ENCODE measurements at places on chromosomes 13 and 19.

GRCh38 chr13:80235166-80235966 lies 105.6 kb downstream of the SPRY2 start:
- H3K4me3 ChIP-seq = no peak overlapping the region
- H3K4me1 ChIP-seq = no peaks in the 10 kb centered on the region
- no peaks in the 10 kb centered on the region for H3K27me3 ChIP-seq
- ATAC-seq = no peak

DNA sequence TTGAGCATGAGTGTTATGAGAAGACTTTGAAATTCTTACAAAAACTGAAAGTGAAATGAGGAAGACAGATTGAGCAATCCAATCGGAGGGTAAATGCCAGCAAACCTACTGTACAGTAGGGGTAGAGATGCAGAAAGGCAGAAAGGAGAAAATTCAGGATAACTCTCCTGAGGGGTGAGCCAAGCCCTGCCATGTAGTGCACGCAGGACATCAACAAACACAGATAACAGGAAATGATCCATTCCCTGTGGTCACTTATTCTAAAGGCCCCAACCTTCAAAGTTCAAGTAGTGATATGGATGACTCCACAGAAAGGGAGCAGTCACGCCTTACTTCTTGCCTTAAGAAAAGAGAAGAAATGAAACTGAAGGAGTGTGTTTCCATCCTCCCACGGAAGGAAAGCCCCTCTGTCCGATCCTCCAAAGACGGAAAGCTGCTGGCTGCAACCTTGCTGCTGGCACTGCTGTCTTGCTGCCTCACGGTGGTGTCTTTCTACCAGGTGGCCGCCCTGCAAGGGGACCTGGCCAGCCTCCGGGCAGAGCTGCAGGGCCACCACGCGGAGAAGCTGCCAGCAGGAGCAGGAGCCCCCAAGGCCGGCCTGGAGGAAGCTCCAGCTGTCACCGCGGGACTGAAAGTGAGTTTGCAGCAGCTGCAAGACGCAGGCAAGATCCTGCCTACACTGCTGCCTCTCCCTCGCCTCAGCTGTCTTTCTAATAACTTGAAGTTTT lies at the start of gene TNFSF13B:
TSS of gene TNFSF13B (plus strand) at position 118 of the 728 bp plus-strand sequence. CDS start at position 296, 178 bp downstream.
- H3K4me3 ChIP-seq = peak within 1 kb of the TSS; percentile 84
- H3K4me1 ChIP-seq = peaks cover 13% of the 10 kb centered on the region
- H3K27ac ChIP-seq = peak within 1 kb of the TSS; percentile 89
- peak; percentile 81 for ATAC-seq

GRCh38 chr19:1360818-1361461 lies 22.8 kb upstream of the NDUFS7 start:
- no peak overlapping the region for H3K4me3 ChIP-seq
- ATAC-seq = no peak
- peaks cover 13% of the 10 kb centered on the region for H3K4me1 ChIP-seq
- no peak overlapping the region for H3K27ac ChIP-seq
- H3K27me3 ChIP-seq = no peaks in the 10 kb centered on the region

GRCh38 chr19:50722201-50723013 lies 757 bp upstream of the CLEC11A start:
- H3K4me3 ChIP-seq = no peak overlapping the region
- no peak overlapping the region for H3K27ac ChIP-seq
- peaks cover 4% of the 10 kb centered on the region for H3K4me1 ChIP-seq

DNA sequence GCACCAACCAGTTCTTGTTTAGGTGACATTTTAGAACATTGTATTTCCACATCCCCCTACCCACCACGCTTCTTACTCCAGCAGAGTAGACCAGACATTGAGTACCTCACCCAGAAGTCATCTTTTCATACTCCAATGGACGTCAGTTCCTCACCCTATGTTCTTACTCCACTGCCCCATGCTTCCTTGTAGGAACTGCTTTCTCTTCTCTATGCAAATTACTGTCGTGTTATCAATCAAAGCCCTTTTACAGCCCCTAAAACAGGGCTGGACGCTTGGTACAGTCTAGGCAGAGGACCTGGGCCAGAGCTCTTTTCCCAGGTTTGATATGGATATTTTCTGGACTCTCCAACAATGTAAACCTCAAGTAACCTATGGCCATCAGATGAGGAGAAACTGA lies 58.2 kb downstream of the USP12 start:
- H3K4me3 ChIP-seq = no peak overlapping the region
- no peaks in the 10 kb centered on the region for H3K27me3 ChIP-seq
- H3K4me1 ChIP-seq = peaks cover 20% of the 10 kb centered on the region
- ATAC-seq = no peak
- peaks cover 72% of the 10 kb centered on the region for H3K36me3 ChIP-seq
- peak overlapping the region; percentile 3 for H3K27ac ChIP-seq

DNA sequence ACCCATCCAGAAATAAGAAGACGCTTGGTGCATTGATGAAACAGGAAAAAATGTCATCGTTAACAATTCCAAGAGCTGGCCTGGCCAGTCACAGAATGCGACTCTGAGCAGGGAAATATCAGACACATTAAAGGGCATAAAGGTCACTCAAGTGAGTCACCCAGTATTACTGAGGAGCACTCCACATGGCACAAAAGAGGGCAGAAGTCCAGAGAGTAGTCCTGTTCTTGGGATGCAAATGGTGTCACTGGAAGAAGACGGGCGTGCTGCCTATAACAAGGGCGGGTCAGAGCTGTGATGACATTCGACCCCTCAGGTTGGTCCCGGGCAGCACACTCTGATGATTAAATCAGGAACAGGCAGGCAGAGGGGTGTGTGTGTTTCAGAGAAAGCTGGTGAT lies 720.3 kb downstream of the UQCRFS1 start:
- H3K4me1 ChIP-seq = no peaks in the 10 kb centered on the region
- ATAC-seq = no peak
- H3K36me3 ChIP-seq = no peaks in the 10 kb centered on the region
- no peak overlapping the region for H3K27ac ChIP-seq
- no peak overlapping the region for H3K4me3 ChIP-seq

DNA sequence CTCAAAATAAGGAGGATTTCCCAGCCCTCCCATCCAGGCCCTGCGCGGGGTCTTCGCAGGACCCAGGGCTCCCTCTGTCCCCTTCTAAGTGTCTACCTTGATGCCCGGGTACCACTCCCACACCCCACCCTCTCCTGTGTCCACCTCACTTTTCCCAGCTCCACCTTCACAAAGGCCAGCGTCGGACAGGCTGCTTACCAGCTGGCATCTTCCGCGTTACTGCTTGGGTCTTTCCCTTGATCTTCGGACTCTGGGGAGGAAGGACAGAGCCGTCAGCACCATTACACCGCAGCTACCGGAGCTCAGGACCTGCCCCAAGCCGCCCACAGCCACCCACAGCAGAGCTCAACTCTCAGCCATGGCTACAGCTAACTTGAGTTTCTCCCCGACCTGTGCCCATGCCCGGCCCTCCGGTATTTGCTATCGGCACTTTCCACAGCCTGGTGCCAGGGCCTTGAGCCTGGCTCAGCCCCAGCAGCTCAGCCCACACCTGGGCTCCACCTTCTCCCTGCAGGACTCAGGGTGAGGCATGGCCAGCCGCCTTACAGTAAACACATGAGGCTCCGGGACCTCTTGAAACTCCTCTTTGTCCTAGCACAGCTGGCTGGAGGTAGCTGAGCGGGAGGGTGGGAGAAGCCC lies 3.8 kb downstream of the C13orf46 start:
- H3K27me3 ChIP-seq = no peaks in the 10 kb centered on the region
- H3K27ac ChIP-seq = no peak overlapping the region
- peaks cover 13% of the 10 kb centered on the region for H3K36me3 ChIP-seq
- no peak overlapping the region for H3K4me3 ChIP-seq
- no peak for ATAC-seq

DNA sequence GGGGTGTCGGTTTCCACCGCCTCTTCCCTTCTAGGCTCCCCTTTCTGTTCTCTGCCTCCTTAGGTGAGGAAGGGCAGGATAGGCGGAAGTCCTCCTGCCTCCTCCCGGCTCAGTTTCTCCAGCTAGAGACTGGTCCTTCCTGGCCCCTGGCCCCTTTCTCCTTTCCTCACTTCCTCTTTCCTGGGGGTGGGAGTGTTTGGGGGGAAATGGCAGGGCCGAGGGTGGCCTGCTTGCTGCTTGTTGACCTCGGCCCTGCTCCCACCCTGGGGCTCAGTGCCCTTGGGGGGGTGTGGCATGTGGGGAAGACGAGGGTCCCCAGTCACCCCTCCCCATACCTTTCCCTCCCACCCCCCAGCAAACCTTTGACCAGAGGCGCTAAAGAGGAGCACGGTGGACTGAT lies 5.0 kb downstream of the U2AF2 start:
- H3K4me3 ChIP-seq = peak overlapping the region; percentile 93
- no peaks in the 10 kb centered on the region for H3K27me3 ChIP-seq
- H3K4me1 ChIP-seq = peaks cover 26% of the 10 kb centered on the region
- H3K27ac ChIP-seq = peak overlapping the region; percentile 86

DNA sequence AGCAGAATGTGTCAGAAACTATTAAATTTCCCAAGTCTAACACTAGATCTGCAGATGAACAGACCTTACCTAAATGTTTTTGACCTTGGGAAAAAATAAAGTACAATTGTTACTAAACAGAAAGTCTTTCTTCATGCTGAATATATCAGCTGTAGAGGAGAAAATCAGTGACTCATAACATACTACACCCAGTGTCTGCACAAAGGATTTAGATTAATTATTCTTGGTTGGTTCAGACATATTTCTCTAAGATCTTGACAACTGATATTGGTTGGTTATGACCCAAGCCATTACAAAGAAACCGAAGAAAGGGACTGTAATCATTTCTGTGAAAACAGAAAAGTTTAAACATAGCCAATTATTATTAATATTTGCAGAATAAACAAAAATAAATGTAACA lies 225.1 kb downstream of the HS6ST3 start:
- ATAC-seq = no peak
- H3K4me1 ChIP-seq = no peaks in the 10 kb centered on the region
- no peak overlapping the region for H3K4me3 ChIP-seq
- H3K27me3 ChIP-seq = no peaks in the 10 kb centered on the region
- no peak overlapping the region for H3K27ac ChIP-seq

GRCh38 chr19:2509096-2509495 lies 33.2 kb downstream of the GADD45B start:
- ATAC-seq = no peak

GRCh38 chr13:20610006-20610405 lies 43.0 kb downstream of the IFT88 start:
- H3K4me1 ChIP-seq = no peaks in the 10 kb centered on the region
- H3K27me3 ChIP-seq = no peaks in the 10 kb centered on the region
- peaks cover 7% of the 10 kb centered on the region for H3K36me3 ChIP-seq
- no peak overlapping the region for H3K4me3 ChIP-seq
- ATAC-seq = no peak

- H3K27ac ChIP-seq = no peak overlapping the region
- H3K36me3 ChIP-seq = peaks cover 5% of the 10 kb centered on the region
- no peak for ATAC-seq
Observed at GRCh38 chr19:10462557-10462956, 40.6 kb downstream of the KEAP1 start.

GRCh38 chr19:38263689-38264485 lies 486 bp upstream of the SPINT2 start:
- peaks cover 3% of the 10 kb centered on the region for H3K27me3 ChIP-seq
- peak overlapping the region; percentile 94 for H3K4me3 ChIP-seq
- peaks cover 33% of the 10 kb centered on the region for H3K4me1 ChIP-seq
- peak; percentile 87 for ATAC-seq
- H3K27ac ChIP-seq = peak overlapping the region; percentile 96

DNA sequence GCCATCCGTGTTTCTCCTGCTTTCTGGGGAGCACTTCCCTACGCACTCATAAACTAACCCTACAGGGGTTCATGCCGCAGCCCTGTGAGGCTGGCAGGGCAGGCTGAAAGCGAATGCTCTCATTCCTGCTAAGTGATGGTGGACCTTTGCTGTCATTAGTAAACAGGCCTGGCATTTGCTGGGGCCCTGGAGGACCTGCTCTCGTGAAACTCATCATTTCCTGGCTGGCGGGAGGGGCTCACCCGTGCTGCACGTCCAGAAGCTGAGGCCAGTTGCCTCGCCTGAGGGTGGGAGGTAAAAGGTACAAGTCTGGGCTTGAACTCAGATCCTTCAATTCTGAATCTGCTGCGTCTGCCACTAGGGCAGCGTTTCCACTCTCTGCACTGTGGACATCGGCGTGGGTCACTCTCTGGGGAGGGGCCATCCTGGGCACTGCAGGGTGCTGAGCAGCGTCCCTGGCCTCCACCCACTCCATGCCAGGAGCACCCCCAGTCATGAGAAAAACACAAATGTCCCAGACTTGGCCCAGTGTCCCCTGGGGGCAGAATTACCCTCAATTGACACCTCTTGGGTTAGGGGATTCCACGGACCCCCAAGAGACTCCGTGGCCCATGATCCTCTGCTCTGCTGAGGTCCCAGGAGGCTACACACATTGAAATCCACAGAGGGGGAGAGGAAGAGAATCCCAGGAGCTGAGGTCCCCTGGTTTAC lies 7.0 kb downstream of the MOB3A start:
- H3K4me1 ChIP-seq = peaks cover 38% of the 10 kb centered on the region
- H3K4me3 ChIP-seq = peak overlapping the region; percentile 97
- H3K27me3 ChIP-seq = no peaks in the 10 kb centered on the region
- peak overlapping the region; percentile 100 for H3K27ac ChIP-seq

GRCh38 chr19:6062274-6062673 lies 48.0 kb downstream of the RFX2 start:
- peak; percentile 78 for ATAC-seq
- H3K36me3 ChIP-seq = no peaks in the 10 kb centered on the region
- H3K27me3 ChIP-seq = no peaks in the 10 kb centered on the region
- H3K27ac ChIP-seq = peak overlapping the region; percentile 96

DNA sequence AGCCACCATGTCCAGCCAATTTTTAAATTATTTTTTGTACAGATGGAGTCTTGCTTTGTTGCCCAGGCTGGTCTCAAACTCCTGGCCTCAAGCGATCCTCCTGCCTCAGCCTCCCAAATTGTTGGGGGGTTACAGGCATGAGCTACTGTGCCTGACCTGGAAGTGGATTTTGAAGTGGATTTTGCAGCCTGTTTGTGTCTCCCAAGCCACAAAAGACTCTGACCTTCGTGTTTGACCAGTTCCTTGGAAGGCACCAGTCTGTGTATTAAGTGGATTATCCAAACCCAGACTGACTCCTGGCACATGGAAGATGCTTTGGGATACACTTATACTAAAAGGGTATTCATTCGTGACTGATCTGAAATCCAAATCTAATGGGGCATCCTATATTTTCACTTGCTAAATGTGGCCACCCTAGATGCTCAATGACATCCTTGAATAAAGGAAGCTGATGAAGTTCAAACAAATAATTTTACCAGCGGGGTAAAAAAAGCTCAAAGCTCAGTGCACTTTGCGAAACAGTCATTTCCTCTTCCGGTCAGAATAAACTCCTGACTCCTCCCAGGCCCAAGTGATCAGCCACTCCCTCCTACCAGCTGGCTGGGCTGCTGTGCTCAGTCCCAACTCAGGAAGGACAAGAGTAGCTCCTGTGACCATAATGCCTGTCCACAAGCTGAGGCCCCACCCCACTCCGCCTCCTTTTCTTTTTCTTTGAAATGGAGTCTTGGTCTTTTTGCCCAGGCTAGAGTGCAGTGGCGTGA lies 32.6 kb upstream of the GATAD2A start:
- H3K4me1 ChIP-seq = peaks cover 4% of the 10 kb centered on the region
- peak; percentile 100 for ATAC-seq
- H3K4me3 ChIP-seq = peak overlapping the region; percentile 78
- no peaks in the 10 kb centered on the region for H3K27me3 ChIP-seq

Measured in activated T-helper 17 cell treated with anti-CD3 and anti-CD28 coated beads, Interleukin-2, amount 50 U/mL, for 72 hours (primary cell).